ENCODE measurements at places on chromosomes 16 and 17. TPM values are rescaled to one million over a fixed set of nuclear protein-coding genes. Genes with fewer than 3 reads are reported as not detected.

The ATF7IP2 gene
- total RNA-seq: 2.4 TPM

The ABCC11 gene
- 0.22 TPM for total RNA-seq

The C16orf89 gene
- 1.2 TPM for total RNA-seq

The EIF3CL gene
- total RNA-seq: 25.5 TPM

The CXCL16 gene
- total RNA-seq: 2.2 TPM

The PHOSPHO1 gene
- 1.2 TPM for total RNA-seq

- no peak overlapping the region for H3K4me3 ChIP-seq
- no peaks in the 10 kb centered on the region for H3K27me3 ChIP-seq
- no peak for DNase-seq
- peaks cover 19% of the 10 kb centered on the region for H3K4me1 ChIP-seq
- H3K36me3 ChIP-seq: no peaks in the 10 kb centered on the region
Observed at GRCh38 chr17:41959030-41959335, 7.6 kb upstream of the CNP start.

GRCh38 chr17:38428643-38429371 is 543 bp downstream of the ARHGAP23 start:
- H3K36me3 ChIP-seq: peaks cover 3% of the 10 kb centered on the region
- DNase-seq: peak; percentile 73
- H3K4me3 ChIP-seq: peak overlapping the region; percentile 95
- peak overlapping the region; percentile 91 for H3K27ac ChIP-seq
- peaks cover 37% of the 10 kb centered on the region for H3K4me1 ChIP-seq

DNA sequence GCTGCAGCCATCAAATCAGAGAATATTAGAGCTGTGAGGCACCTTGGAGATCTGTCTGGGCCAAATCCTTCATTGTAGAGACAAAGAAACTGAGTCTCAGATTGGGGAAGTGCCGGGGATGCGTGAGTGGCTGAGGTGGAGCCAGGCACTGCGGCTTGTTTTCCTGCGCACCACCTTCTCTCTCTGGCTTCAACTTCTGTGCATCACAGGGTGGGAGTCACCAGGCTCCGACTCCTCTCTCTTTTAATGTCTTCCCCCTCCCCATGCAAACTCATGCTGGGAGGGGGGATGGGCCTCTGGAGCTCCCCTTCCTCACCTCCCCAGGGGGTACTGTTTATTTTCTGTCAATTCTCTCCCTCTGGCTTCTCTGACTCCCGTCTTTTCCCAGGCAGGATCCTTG is 8.7 kb upstream of the ETV4 start:
- H3K27me3 ChIP-seq: no peaks in the 10 kb centered on the region
- H3K36me3 ChIP-seq: no peaks in the 10 kb centered on the region
- H3K4me3 ChIP-seq: no peak overlapping the region
- H3K4me1 ChIP-seq: peaks cover 11% of the 10 kb centered on the region
- no peak overlapping the region for H3K27ac ChIP-seq
- DNase-seq: no peak

GRCh38 chr17:10105513-10106001 is 92.8 kb downstream of the GAS7 start:
- H3K4me1 ChIP-seq: no peaks in the 10 kb centered on the region
- H3K27ac ChIP-seq: no peak overlapping the region
- H3K4me3 ChIP-seq: no peak overlapping the region
- H3K27me3 ChIP-seq: no peaks in the 10 kb centered on the region

Measured in psoas muscle (tissue), 8 donors.